ENCODE measurements at places on chromosomes 7 and 10.

DNA sequence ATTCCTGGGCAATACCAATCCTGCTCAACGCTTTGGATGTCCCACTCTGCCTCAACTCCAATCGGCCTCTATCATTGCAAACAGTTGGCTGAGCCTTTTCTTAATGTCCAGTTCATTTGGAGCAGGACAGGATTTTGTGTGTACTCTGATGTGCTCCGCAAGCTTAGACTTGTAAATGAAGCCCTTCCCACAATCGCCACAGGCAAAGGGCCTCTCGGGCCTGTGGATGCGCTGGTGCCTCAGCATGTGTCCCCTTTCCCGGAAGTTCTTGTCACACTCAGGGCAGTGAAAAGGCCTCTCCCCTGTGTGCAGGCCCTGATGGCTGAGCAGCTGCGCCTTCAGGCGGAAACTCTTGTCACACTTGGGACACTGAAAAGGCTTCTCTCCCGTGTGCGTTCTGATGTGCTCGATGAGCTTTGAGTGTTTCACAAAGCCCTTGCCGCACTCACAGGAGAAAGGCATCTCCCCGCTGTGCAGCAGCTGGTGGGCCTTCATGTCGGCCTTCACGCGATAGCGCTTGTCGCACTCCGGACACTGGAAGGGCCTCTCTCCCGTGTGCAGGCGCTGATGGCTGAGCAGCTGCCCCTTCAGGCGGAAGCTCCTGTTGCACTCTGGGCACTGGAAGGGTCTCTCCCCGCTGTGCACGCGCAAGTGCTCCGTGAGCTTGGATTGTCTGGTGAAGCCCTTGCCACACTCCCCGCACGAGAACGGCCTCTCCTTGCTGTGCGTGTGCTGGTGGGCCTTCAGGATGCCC is 20.0 kb downstream of the ZNF786 start:
- DNase-seq, result no peak

DNA sequence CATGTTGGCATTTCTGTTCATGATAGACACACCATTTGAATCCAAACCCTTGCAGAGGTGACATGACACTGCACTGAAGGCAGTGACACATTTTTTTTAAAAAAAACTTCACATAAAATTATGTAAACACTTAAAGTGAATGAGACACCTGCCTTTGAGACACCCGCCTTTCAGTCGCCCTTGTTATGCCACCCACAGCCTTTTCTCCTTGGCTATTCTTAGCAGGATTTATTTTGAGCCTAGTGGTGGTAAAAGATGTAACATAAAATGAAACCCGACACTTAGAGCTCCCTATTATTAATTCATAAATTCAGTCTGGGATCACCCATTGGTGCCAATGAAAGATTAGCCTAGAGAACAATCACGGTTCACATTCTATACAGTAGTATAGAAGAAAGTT is 161.3 kb downstream of the DYNC1I1 start:
- no peak for DNase-seq

- no peak for DNase-seq
Observed at GRCh38 chr7:4739528-4739992, 35.9 kb upstream of the AP5Z1 start.

DNA sequence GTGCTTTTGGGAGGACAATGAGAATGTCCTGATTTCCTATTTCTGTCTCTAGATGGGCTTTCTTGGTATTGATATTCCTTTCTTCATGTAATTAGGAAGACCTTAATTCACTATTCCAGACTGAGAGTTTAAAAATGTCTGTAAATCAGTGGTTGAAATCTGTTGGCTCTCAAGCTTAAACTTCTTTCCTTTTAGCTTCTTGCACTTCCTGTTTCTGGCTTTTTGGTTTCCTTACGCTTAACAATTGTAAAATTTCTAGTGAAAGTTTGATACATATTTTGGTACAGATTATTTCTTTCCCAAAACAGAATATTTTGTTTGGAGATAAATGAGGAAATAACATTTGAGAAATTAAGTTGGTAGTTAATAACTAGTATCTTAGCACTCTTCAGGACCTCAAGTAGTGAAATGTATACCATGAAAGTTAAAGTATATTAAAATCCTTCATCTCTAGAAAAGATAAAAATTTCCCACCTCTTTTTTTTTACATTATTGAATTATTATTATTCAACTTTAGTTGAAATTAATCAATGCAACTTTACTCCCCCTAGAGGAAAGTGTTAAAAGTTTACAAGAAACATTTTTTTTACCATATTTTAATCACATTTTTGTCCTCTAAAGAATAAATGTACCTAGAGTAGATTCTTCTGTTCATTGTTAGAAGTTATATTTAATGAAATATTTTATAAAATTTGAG is 137.2 kb downstream of the PHTF2 start:
- peak; percentile 45 for DNase-seq

GRCh38 chr7:112743811-112744210 is 46.4 kb downstream of the TMEM168 start:
- DNase-seq, result no peak

GRCh38 chr7:101166909-101167644 is 1.7 kb upstream of the VGF start:
- DNase-seq, result peak; percentile 46

- DNase-seq, result peak; percentile 98
Observed at GRCh38 chr7:116327752-116328151, 117.4 kb downstream of the TES start.

DNA sequence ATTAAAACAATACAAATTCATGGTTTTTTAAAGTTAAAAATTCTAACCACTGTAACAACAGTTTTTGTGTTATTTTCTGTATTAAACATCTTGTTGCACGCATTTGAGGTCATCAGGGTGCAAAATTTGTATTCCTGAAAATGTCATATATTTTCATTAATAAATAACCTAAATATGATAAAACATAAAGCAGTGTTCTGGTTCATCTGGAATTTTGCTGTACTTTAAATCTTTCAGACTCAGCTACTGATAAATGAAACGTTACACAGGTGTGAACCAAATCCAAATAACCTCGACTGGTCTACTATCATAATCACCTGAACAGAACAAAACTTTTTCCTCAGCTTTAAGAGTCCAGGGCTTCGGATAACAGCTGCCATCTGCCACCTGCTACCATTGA is 6.9 kb downstream of the IFIT2 start:
- DNase-seq, result no peak

GRCh38 chr7:2017914-2018568 is 214.7 kb downstream of the MAD1L1 start:
- DNase-seq, result no peak

DNA sequence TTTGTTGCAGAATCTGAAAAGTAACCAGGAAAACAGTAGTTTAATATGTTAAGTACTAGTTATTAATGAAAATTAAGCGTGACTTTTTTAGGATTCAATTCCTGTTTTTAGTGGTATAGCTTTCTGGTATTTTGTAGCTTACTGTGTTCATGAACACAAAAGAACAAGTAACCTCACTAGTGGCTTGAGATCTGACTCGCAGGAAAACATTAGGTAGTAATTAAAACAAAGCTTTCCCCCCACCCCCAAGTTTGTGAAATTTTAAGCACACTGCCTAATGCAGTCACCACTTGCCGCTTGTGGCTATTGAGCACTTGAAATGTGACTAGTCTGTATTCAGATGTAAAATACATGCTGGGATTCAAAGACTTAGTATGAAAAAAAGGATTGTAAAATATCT is 102.5 kb upstream of the RPA3 start:
- DNase-seq, result no peak

DNA sequence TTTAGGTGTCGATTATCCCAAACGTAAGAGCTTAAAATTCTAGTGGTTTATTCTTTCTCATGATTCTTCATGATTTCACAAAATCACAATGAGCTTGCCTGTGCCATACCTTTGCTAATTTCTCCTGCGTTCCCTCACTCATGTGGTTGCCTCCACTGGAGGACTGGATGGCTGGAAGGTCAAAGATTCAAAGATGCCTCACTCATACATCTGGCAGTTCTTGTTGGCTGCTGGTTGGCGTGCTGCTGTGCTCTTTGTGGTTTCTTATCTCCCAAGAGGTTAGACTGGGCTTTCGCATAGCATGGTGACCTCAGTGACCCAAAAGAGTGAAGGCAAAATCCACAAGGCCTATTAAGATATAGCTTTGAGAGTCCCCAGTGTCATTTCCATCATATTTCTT is 877.6 kb upstream of the AUTS2 start:
- DNase-seq, result no peak

DNA sequence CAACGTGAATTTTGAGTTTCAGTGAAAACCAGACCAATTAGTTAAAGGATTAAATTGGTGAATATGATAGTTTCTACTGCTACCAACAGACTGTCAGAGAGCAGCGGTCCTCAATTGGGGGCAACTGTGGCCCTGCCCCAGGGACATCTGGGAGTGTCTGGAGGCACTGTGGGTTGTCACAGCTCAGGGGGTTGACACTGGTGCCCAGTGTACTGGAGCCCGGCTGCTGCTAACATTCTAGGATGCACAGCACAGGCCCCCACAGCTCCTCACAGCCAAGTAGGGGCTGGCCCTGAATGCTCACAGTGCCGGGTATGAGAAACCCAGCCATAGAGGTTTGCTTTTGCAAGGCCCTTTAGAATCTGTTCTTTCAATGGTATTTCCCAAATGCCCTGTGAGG is 84.1 kb upstream of the CXCL12 start:
- no peak for DNase-seq

DNA sequence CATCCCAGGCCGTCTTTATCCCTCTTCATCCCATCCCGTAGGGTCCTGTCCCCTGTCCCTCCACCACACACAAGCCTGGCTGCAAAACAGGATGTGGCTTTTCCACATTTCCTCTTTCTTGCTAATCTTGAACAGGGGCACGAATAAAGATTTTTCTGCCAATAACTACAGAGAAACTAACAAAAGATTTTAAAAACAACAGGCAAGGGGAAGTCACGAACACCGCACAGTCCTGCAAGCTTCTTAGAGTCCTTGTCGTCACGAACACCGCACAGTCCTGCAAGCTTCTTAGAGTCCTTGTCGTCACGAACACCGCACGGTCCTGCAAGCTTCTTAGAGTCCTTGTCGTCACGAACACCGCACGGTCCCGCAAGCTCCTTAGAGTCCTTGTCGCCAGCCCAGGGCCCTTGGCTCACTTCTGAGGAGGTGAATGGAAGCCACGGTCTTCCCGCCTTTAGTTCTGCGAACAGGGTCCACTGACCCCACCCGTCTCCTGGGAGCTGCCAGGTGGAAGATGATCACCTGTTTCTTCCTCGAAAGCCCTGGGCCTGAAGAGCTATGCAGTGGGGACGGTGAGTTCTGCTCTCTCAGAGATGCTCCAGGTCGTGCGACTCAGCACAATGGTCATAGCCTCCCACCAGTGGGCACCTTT is 10.3 kb upstream of the INSIG1 start:
- DNase-seq, result no peak

GRCh38 chr7:106603346-106603745 is 57.6 kb downstream of the CCDC71L start:
- DNase-seq, result no peak

- no peak for DNase-seq
Observed at GRCh38 chr10:5973069-5973468, 4.3 kb downstream of the IL15RA start.

DNA sequence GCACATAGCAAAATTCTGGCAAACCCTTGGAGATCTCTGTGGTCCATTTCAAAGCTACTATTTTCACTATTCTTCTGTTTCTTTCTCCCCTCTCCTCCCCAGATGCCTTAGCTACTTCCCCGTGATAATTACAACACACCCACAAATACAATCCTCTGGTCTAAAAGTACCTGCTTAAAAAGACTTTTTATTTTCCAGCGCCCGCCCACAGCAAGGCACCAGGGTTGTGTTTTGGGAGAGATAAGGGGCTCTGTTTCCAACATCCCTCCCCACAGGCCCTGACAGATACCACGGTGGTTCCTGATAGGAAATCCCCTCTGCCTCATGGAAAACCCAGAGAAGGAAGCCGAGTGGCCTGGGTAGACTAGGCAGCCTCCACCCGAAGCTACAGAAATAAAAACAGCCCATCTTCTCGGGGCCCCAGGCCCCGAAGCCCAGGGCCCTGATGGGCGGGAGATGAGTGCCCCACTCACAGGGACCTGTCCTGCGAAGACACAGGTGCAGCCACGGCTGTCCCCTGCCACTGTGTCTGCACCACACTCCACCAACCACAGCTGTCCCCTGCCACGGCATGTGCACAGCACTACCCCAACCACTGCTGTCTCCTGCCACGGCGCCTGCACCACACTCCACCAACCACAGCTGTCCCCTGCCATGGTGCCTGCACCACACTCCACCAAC is 19.7 kb downstream of the CALML5 start:
- DNase-seq, result no peak

- peak; percentile 60 for DNase-seq
Observed at GRCh38 chr10:52818019-52818418, 45.4 kb upstream of the MBL2 start.

DNA sequence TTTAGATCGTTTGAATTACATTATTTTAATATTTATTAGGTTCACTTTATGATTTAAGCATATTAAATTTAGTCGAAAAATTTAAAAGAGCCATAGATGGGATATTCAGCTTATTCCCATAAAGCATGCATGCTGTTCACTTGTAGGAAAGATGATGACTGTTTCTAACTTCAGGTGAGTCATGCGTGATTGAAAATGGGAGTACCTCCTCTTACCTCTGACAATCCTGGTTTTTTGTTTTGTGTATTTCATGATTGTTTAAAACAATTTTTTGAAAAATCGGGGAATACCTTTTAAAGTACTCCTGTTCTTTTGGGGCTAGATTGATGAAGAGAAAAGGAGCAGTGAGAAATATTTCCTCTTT is 1.4 kb downstream of the TNKS2 start:
- DNase-seq, result peak; percentile 73

GRCh38 chr10:122249991-122250750 is 20.9 kb upstream of the BTBD16 start:
- no peak for DNase-seq

GRCh38 chr10:75395066-75395931 is 6.3 kb downstream of the ZNF503 start:
- peak; percentile 30 for DNase-seq

- DNase-seq, result no peak
Observed at GRCh38 chr10:42943025-42943818, 133.6 kb upstream of the RET start.

GRCh38 chr7:22726345-22726906 is 574 bp upstream of the IL6 start:
- peak; percentile 93 for DNase-seq

GRCh38 chr10:73467206-73467605 is 28.6 kb downstream of the PPP3CB start:
- no peak for DNase-seq

DNA sequence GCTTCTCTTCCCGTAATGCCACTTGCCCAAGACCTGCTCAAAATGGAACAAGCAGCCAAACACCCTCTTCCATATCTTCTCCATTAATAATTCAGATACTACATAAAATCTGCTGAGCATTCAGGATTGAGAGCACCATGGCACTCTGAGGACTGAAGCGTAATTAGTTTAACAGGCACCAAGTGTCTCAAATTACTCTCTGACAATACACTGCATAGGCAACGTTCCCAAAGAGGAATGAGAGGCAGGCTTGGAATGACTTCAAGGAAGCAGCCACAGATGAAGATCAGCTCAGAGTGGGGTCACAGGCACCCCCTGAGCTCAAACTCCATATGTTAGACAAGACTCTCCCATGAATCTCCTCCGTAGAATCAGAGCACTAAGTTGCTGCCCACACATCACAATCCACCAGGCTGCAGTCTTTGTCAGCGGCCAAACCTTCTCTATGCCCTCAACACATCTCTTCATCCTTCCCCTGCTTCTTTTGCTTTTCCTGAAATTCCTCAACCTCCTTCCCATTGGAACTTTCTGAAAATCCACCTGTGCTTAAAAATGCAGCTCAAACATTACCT is 4.7 kb upstream of the ABLIM1 start:
- DNase-seq, result no peak

GRCh38 chr10:76049581-76050290 is 618.3 kb downstream of the LRMDA start:
- no peak for DNase-seq

GRCh38 chr10:113454341-113455061 is 98.4 kb upstream of the HABP2 start:
- peak; percentile 32 for DNase-seq

- DNase-seq, result peak; percentile 28
Observed at GRCh38 chr10:106473129-106473685, 691.3 kb downstream of the SORCS1 start.

Measured in ELR (cell line).